Activated CD4-positive, alpha-beta memory T cell treated with anti-CD3 and anti-CD28 coated beads, Interleukin-2, amount 10 ng/mL, durations not matched to agents 7 days and 5 days (primary cell): ENCODE measurements at places on chromosomes 11 and 22. TPM values are rescaled to one million over a fixed set of nuclear protein-coding genes. Genes with fewer than 3 reads are reported as not detected.

DNA sequence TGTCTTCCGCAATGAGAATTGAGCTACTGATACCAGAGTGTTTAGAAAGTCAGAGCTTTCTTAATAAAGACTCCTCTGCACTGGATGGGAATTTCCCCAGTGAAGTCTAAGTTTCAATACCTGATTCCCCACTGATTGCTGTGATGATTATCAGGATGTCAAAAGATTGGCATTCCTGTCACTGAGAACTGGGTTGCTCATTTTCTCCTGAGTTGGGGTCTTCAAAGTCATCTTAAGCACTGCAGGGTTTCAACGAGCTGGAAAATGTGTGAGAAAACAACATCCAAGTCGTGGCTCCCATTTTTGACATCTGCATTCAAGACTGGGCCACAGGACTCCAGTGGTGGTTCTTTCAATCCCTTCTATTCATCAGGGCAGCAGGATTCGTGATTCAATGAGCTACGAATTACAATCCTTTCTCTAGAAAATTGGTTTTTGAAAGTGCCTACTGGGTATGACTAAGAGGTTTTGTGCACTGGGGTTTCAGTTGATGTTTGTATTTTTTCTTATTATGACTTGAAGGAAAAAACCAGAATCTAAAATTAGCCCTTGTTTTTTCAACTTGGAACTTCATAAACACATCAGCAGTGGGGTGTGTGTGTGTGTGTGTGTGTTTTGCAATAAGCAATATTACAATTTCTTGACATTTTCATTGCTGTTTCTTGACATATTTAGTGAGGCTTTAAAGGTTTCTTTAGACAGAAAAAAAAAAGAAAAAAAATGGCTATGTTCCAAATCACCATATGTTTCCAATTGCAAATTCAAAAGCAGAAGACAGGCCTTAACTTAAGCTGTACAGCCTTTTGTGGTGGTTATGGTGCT lies 233.0 kb downstream of the FAM76B start:
- DNase-seq: no peak
- peaks cover 2% of the 10 kb centered on the region for H3K36me3 ChIP-seq
- H3K4me3 ChIP-seq: no peak overlapping the region
- peaks cover 4% of the 10 kb centered on the region for H3K27me3 ChIP-seq

- no peaks in the 10 kb centered on the region for H3K36me3 ChIP-seq
- no peak overlapping the region for H3K27ac ChIP-seq
- H3K27me3 ChIP-seq: peaks cover 21% of the 10 kb centered on the region
- H3K4me1 ChIP-seq: peaks cover 7% of the 10 kb centered on the region
Measured at GRCh38 chr11:73223998-73224730, 6.1 kb downstream of the P2RY2 start.

Gene SLC17A6
- total RNA-seq: not detected

- no peaks in the 10 kb centered on the region for H3K27me3 ChIP-seq
- no peaks in the 10 kb centered on the region for H3K4me1 ChIP-seq
- DNase-seq: no peak
- no peak overlapping the region for H3K27ac ChIP-seq
Measured at GRCh38 chr11:95242091-95242844, 11.3 kb upstream of the SESN3 start.

DNA sequence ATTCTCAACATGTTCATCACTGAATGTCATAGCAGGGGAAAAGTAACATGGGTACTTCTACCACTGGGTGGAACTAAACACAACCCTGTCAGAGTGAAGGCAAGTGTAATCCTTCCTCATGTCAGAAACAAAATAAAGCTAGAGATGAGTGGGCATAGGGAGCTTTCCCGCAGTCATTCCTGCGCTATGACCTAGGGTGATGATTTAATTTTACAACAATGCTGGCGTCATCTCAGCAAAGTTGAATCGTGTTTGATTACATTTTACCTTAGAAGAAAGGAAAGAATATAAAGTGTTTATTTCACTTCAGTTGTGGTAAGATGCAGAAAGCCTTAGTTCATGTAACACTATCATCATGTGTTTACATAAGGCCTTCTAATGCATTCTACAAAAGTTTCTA lies 355.6 kb downstream of the METTL15 start:
- H3K4me1 ChIP-seq: no peaks in the 10 kb centered on the region
- H3K27me3 ChIP-seq: no peaks in the 10 kb centered on the region
- no peak overlapping the region for H3K27ac ChIP-seq

GRCh38 chr22:31286360-31287255 lies 5.7 kb downstream of the PIK3IP1 start:
- peak overlapping the region; percentile 87 for H3K27ac ChIP-seq
- no peaks in the 10 kb centered on the region for H3K27me3 ChIP-seq
- peak overlapping the region; percentile 18 for H3K4me3 ChIP-seq

- H3K27ac ChIP-seq: no peak overlapping the region
- DNase-seq: peak; percentile 74
- H3K27me3 ChIP-seq: peaks cover 74% of the 10 kb centered on the region
- H3K36me3 ChIP-seq: no peaks in the 10 kb centered on the region
- H3K4me1 ChIP-seq: peaks cover 16% of the 10 kb centered on the region
- H3K4me3 ChIP-seq: no peak overlapping the region
Measured at GRCh38 chr22:32050678-32051515, 7.8 kb downstream of the SLC5A1 start.

DNA sequence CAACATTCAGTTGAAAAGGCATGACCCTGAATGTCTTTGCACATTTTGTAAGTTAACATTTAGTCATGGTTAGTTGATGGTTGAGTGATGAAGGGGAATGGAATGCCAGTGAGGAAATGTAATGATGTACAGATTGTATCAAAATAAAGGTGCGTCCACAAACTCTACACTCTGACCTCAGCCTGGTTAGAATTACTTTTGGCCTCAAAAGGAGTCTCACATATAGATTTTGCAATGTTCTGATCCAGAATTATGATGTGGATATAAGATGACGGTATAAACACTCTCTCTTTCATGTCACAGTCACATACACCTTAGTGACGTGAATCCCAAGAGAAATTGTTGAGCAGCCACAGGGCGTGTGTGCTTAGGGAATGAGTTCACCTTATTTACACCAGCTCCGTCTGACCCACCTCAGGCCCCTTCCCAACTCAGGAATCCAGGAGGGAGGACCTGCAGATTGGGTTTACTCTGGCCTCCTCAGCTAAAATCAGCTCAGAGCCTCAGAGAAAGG lies 100.1 kb downstream of the RDX start:
- no peak overlapping the region for H3K4me3 ChIP-seq
- no peak for DNase-seq
- no peak overlapping the region for H3K27ac ChIP-seq
- peaks cover 17% of the 10 kb centered on the region for H3K27me3 ChIP-seq

DNA sequence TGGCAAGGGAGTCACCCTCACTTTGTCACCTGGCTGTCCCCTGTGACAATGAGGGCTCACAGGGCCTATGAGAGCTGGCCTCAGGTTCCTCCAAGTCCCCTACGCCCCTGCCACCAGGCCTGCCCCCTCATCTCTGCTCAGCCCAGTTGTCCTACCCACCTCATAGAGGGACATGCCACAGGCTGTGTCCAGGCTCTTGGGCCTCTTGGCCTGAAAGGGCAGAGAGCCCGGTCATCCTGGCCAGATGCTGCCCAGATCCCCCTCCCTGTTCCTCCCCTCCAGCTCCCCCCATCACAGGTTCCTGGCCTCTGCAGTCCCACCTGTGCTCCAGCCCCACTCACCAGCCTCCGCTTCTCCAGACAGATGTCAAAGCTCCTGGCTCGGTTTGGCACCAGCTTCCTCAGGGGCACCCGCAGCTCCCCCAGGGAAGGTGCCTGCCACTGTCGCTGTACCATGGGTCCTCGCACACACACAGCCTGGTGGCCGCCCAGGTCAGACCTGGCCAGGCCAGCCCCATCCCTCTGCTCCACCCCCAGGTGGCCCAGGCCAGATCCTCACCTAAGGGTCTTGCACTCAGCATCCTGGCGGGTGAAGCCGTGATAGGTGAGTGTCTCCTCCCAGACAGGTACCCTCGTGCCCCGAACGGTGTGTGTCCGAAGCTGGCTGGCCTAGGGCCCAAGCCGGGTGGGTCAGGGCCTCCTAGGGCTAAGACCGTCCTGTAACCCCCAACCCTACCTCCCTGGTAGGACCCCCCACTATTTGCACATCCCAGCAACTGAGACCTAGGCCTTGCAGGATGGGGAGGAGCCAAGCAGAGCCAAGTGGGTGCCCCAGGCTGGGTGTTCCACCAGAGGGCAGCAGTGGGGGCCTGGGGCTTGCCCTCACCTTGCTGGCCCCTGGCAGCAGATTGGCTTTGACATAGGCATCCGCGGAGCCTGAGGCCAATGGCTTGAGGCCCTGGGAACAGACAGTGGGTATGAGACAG lies 8.3 kb downstream of the NDUFV1 start:
- peak; percentile 75 for DNase-seq
- H3K36me3 ChIP-seq: peaks cover 28% of the 10 kb centered on the region
- H3K4me3 ChIP-seq: peak overlapping the region; percentile 71
- H3K27me3 ChIP-seq: peaks cover 3% of the 10 kb centered on the region

DNA sequence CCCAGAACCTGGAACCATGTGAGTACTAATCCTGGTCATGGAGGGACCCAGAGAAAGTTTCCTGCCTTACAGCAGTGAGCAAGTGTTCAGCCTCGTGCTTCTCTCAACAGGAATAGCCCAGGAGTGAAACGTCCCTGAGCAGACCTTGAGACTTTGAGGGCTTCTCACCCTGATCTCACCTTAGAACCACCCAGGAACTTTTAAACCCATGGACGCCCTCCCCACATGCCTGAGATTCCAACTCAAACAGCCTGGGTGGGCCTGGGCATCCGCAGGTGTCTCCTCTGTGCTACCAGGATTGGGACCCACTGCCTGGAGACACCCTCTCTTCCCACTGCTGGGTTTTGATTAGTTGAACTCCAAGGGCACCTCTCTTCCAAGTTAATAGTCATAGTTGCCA lies 297.2 kb downstream of the NTM start:
- no peak overlapping the region for H3K27ac ChIP-seq
- H3K4me1 ChIP-seq: peaks cover 2% of the 10 kb centered on the region
- no peaks in the 10 kb centered on the region for H3K27me3 ChIP-seq
- no peak for DNase-seq
- no peaks in the 10 kb centered on the region for H3K36me3 ChIP-seq

DNA sequence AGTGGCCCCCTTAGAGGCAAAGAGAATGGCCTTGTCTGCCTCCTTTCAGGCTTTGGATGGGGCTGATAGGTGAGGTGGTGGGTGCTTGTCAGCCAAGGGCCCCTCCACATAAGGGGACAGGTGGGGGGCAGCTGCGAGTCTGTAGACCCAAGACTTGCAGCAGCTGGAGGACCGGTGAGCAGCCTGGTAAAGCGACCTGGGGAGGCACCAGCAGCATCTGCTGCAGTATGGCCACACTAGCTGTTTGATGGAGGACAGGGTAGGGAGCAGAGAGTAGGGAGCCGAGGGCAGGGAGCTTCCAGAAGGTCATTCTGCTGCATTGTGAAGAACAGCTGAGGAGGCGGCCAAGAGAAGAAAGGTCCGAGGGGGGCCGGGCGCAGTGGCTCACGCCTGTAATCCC lies 16.8 kb upstream of the MRTFA start:
- DNase-seq: no peak
- no peak overlapping the region for H3K27ac ChIP-seq
- H3K4me3 ChIP-seq: no peak overlapping the region

GRCh38 chr22:28021116-28021997 lies 102.3 kb upstream of the PITPNB start:
- no peaks in the 10 kb centered on the region for H3K27me3 ChIP-seq
- no peaks in the 10 kb centered on the region for H3K36me3 ChIP-seq
- DNase-seq: peak; percentile 9
- peaks cover 9% of the 10 kb centered on the region for H3K4me1 ChIP-seq
